ENCODE measurements at places on chromosomes 5 and 9.
A peak's percentile ranks its signal among the peaks of the same experiment; 100 is the strongest.

- no peak for DNase-seq
These were observed 75.9 kb downstream of the NFIB start for GRCh38 chr9:14238079-14238478.

DNA sequence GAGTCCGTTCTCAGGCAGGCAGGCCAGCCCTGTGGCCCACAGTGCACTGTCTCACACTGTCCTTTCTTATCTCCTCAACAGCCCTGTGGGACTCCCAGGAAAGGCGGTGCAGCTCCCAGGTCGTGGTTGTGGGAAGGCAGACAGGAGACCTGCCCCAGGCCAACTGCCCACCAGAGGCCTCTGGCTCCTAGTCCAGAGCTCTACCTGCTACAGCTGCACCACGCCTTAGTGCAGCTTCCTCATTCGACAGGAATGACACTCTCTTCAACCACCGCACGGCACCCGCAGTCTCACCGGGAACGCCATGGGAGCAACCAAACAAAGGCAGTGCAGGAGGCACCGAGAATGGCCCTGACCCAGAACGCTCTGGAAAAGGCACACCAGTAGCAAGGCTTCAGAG, 25.3 kb downstream of the CAMSAP1 start:
- DNase-seq, result no peak

DNA sequence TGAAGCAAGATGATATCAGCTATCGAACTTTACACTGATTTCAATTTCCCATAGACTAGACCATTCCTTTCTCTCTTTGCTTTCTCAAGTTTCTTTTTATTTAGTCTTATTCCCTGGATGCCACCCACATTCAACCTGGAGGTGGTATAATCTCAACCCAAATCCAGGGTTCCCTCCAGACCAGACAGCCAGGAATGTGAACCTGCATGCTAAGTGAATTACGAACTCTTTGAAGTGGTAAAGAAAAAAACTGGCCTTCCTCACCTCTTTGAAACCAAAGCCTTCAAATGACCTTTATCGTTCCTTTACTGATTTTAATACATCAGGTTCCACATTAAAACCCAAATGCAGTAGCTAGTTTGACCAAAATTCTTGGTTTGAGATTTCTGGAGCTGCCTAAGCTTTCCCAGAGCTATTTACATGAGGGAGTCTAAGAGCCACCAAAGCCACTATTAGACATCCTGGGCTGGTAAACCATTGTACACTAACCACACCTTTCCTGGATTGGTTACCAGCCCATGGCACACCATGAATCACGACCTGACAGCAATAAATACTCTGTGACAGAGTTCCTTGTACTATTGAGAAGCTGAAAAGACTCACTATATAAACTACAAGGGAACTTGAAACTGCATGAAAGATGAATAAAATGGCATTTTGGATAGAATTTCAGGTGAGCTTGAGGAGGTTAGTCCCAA, 323.7 kb downstream of the ADAMTS6 start:
- DNase-seq, result no peak

- DNase-seq, result no peak
These were observed 155.1 kb downstream of the SPOCK1 start for GRCh38 chr5:137344021-137344420.

DNA sequence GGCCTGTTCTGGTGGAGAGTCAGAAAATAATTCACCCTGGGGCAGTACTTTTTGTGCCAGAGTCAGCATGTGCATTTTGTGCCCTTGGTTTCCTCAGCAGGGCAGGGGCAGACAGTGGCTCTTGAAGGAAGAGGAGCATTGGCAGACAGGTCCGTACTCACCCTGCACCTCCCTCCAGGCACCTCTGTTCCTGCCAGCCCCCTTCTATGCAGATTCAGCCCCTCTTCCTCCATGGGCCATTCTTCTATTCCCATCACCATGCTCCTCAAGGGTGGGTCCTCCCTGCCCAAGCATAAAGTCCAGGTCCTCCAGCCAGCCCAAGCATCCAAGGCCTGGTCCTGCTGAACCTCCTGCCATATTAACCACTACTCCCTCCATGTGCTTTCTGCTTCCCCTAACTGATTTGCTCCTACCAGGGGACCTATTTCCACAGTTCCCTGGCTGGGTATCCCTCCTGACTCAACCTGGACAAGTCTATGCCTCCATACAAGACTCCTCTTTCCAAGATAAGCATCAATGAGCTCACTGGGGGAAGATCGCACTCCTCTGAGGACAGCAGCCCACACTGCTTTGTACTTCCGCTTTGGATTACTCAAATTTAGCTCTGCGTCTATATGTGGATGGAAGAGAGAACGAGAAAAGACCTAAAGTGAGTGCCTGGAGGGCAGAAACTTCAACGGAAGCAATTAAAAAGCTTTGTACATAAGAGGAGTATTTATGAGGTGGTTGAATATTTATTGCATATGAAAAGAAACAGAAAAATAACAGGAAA, 9.3 kb upstream of the ACSL6 start:
- DNase-seq, result no peak

GRCh38 chr5:115423541-115423940, 121.0 kb downstream of the FEM1C start:
- no peak for DNase-seq

DNA sequence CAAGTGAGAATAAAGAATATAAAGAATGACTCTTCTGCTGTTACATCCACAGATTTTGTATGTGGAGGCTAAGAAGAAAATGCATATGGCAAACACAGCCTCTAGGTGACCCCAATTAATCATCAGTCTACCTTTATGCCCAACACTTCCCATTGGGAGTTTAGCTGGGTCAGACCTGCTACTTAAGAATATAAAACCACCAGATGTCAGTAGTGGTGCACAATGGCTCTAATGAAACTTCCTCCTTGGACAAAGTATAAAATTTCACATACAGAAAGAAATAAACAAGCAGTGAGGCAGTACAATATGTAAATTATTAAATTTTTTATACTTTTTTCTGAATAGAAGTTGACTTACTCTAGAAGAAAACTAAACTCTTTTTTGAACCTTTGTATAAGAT, 539.9 kb downstream of the BRINP1 start:
- no peak for DNase-seq

DNA sequence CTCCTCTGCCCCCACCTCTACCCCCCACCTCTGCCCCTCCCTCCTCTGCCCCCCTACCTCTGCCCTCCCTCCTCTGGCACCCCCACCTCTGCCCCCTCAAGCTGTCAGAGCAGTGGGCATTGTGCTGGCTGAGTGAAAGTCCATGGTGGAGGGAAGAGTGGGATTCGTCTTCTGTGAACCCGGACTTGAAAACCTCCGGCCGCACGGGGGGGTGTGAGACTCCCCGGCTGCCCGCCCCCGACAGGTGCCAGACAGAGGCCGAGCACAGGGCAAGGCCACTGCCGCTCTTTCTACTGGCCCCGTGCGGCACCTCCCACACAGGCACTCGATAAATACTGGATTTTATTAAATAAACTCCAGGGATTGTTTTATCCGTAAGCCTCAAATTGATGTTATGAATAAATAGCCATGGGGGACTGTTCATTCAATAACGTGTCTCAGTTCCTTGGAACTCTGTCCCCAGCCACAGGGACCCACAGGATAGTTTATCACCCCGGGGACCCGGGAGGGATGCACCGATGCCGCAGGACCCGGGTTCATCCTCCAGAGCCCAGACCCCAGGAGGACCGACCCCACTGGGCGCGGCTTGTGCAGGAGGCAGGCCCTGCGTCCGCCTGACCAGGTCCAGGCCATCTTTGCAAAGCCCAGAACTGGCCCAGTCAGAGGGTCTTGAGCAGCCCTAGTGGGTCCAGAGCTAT, 2.6 kb upstream of the QRFP start:
- no peak for DNase-seq

GRCh38 chr9:130839132-130840111, 4.4 kb downstream of the ABL1 start:
- no peak for DNase-seq

- DNase-seq, result no peak
These were observed 12.7 kb upstream of the TMEM174 start for GRCh38 chr5:73160239-73160671.

- no peak for DNase-seq
These were observed 484 bp downstream of the GFM2 start for GRCh38 chr5:74766418-74766848.

DNA sequence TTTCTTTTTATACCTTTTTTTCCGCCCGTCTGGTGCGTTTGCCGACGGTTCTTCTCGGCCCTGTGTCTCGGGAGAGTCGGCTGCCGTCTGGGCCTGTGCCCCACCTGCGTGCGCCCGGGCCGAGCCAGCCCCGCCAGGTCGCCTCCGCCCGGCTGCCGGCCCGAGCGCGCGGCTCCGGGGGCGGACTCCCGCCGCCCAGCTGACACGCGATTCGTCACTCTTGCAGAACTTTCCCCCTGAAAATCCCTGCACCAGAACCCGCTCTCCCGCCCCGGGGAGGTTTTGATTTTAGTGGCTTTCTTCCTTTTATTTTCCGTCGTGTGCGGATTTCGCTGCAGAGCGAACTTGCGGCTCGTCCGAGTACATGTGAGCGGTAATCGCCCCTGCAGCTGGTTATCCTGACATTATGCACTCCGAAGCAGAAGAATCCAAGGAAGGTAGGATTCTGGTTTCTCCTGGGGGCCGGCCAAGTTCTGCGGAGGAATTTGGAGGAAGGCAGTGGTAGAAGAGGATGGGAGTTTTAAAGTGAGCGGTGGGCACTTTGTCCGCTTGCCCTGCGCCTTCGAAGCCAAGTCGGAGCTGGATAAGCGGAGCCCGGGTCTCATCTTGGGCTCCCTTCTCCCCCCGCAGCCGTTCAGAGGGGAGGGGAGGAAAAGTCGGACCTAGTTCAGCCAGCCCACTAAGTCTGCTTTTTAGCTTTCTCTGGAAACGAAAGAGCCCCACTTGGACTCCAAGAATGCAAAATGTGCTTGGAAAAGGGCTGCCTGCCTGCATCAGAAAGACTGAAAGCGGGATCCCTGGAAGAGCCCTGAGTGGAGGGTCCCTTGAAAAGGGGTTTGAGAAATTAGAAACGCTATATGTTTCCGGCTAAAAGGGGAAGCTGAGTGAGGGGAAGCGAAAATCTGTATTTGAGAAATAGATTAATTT, at the start of gene TNFAIP8:
Gene TNFAIP8 (plus strand): TSS at position 335 of the 927 bp plus-strand sequence. CDS start 72 bp downstream, at position 407.
- peak; percentile 69 for DNase-seq

GRCh38 chr9:32603914-32604852, 31.2 kb upstream of the NDUFB6 start:
- no peak for DNase-seq

- no peak for DNase-seq
These were observed 33.5 kb downstream of the TLX3 start for GRCh38 chr5:171342362-171343111.

- DNase-seq, result no peak
These were observed 53.8 kb upstream of the CLINT1 start for GRCh38 chr5:157912621-157913325.

GRCh38 chr5:36878392-36879082, 2.0 kb downstream of the NIPBL start:
- DNase-seq, result no peak

- no peak for DNase-seq
These were observed 105.6 kb downstream of the VCAN start for GRCh38 chr5:83577036-83577636.

GRCh38 chr9:103203172-103203571, 208.0 kb downstream of the CYLC2 start:
- no peak for DNase-seq

- DNase-seq, result no peak
These were observed 5.1 kb upstream of the DCAF12 start for GRCh38 chr9:34131571-34131970.

GRCh38 chr5:9621379-9621903, 8.7 kb downstream of the TAS2R1 start:
- DNase-seq, result no peak

DNA sequence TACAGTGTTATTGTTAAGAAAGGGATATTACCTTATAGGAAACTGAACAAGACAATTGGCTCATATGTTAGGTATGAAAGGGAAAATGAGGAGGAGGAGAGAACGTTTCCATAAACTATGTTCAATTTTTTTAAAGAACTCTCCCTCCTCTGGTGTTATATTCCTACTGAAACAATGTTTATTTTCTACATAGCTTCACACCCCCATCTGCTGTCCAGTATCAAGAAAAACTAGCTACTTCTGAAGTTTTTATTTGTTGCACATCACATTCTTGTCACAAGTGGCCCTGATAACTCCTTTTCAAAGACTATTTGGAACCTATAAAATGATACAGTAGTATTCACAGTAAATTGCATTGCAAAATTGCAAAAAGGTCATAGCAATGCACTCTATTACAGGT, 223.4 kb upstream of the FAM174A start:
- DNase-seq, result no peak

- DNase-seq, result no peak
These were observed 534 bp upstream of the SAPCD2 start for GRCh38 chr9:137070906-137071275.

Measured in stimulated activated CD4-positive, alpha-beta T cell treated with anti-CD3 and anti-CD28 coated beads, Interleukin-1b, Interleukin-23, amount 100 ng/mL, for 1 hour (primary cell).